ENCODE measurements at places on chromosomes 4 and X. TPM values are rescaled to one million over a fixed set of nuclear protein-coding genes. Genes with fewer than 3 reads are reported as not detected.

Gene ADAM29
- total RNA-seq: not detected

GRCh38 chr4:41686893-41687292, 61.6 kb downstream of the PHOX2B start:
- DNase-seq: no peak

Gene F8
- 12.7 TPM for total RNA-seq

DNA sequence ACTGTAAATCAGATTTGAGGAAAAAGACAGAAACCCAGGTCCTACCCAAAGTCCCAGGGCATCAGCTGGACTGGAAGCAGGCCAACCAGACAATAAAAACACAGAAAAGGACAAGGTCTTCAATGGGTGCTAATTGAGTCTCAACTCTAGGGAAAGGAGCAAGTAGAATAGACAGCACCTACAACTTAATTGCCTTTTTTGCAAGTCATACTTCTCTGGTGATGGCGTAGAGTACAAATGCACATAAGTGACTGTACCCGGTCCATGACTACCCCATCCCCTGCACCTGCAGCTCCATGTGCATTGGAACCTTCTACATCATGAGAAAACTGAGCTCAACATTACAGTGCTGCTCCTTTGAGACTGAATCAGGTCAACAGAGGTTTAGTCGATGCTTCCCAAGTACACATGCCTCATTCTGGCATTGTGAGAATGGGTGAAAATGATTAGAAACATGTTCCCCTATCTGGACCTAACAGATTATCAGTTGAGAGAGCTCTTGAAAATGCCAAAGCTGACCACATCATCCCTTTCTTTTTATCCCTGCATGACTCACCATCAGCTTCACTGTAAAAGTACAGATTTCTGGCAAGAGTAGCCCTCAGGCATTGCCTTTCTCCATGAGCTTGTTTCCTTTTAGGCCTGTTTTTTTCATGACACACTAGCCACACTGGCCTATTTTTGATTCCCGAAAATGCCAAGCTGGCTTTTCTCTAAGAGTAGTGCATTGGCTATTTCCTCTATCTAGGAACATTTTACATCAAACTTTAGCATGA, 298.3 kb downstream of the HS3ST1 start:
- DNase-seq: no peak

DNA sequence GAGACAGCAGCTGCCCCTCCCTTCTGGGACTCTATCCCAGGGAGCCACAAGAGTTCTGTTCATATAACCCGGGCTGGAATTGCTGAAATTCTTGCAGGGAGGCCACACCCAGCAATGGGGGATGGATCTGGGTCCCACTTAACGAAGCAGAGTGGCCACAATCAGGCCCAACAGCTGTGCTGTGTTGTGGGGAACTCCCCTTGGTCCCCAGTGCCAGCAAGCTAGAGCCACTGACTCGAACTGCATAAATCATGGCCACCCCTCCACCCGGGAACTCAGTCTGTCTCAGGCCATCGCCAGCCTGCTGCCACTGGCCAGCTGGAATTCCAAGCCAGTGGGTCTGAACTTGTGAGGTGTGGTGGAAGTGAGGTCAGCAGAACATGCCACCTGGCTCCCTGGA, 111.1 kb downstream of the KLF8 start:
- no peak for DNase-seq

- DNase-seq: no peak
These were observed 564.7 kb downstream of the IL15 start for GRCh38 chr4:142201041-142201440.

Gene DDX53
- not detected for total RNA-seq

DNA sequence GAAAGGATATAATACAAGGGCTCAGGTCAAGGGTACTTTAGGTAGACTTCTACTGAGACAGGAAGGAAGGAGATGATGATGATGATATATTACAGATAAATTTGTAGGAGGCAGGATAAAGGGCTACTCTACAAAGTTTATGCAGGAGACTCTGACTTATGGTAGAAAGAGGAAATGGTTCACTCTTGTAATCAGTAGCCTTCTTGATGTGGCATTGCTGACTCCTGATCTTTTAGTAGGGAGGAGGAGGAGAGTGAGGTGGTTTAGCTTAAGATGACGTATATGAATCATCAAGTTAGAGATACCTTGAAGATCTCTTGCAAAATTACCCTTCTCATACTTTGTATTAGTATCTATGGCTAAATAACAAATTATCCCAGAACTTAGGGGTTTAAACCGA, 4.7 kb downstream of the BLTP1 start:
- DNase-seq: no peak

DNA sequence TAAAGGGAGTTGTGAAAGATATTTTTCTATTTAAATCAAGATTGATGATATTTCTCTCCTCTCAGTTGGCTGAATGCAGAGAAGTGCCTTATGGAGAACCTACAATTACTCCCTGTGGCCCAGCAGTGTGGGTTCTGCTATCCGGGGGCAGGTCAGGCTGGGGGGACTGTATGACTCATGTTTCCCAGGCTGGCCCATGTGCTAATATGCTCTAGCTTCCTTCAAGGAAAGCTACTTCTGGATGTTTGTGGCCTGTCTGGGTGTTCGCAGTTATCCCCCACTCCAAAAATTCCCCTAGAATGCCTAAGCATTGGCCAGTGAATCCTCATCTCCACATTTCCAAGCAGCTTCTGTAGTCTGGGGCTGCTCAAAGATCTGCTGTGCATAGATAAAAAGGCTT, 58.9 kb upstream of the SPP1 start:
- no peak for DNase-seq

GRCh38 chrX:36434522-36434921, 515.0 kb downstream of the CFAP47 start:
- no peak for DNase-seq

- DNase-seq: no peak
These were observed 498 bp downstream of the RBMX start for GRCh38 chrX:136880003-136880451.

GRCh38 chr4:165440415-165441158, 61.8 kb downstream of the CPE start:
- no peak for DNase-seq

Gene MAMLD1
- total RNA-seq: 11.9 TPM

DNA sequence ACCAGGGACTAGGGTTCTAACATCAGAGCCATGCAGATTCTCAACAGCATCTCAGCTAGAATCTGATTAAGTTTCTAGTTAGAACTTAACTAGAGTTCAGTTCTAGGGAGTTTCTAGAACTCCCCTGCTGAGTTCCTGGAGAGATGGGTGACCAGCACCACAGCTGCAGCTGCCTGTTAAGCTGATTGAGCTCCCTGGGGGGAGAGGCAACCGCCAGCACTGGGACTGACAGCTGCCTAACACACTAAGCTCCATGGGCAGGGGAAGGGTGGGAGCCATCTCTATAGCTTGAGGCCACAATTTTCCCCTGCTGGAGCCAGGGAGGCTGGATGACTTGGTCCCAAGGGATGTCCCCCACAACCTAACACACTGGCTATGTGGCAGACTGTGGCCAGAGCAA, 84.2 kb downstream of the CHIC1 start:
- DNase-seq: no peak

All from activated CD8-positive, alpha-beta memory T cell treated with anti-CD3 and anti-CD28 coated beads, Interleukin-2, amount 10 ng/mL, durations not matched to agents 7 days and 5 days (primary cell).